ENCODE measurements at places on chromosomes 1 and 21.

DNA sequence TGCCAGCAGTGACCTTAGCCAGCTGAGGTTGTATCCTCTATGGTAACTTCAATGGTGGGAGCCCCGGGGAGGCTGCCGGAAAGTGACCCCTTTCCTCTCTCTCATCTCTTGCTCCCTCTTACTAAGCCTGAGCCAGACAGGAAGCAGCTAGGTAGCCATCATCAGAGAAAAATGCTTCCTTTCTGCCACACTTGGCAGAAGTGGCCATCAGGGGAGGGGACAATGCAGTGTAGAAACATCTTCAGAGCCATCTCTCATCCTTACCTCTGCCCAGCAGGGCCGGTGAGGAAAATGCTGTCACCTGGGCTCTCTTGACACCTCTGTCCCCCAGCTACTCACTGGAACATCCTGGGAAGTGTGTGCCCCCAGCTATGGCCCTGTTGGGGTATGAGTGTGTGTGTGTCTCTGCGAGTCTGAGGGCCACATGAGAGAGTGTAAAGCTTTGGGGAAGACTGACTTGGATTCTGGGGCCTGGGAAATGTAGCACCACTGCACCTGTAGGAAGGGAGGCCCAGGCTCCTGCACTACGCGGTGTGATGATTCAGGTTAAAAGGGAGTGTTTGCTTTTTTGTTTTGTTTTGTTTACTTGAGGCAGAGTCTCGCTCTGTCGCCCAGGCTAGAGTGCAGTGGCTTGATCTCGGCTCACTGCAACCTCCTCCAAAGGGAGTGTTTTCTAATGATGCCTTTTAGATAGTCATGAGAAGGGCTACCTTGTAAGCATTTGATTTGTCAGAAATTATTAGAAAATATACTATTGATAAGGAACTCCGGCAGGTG lies 48.7 kb upstream of the CNTN2 start:
- no peak for DNase-seq

DNA sequence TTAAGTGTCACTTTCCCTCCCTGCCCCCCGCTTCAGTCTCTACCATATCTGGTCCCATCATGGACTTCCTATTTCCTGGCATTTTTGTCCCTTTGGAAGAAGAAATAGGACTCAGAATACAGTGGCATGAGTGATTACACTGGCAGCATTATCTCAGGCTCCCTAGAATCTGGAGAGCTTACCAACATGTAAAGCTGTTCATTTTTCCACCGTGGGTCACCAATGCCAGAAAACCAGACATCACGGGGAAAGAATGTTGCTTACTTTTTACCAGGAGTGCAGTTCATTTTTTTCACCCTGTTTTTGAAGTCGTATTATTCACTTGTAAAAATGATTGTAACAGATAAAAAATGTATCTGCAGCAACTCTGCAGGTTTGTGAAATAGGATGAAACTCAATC lies 44.8 kb downstream of the BACH1 start:
- no peak for DNase-seq

- no peak for DNase-seq
These were observed 569.3 kb upstream of the NEGR1 start for GRCh38 chr1:72851597-72851996.

DNA sequence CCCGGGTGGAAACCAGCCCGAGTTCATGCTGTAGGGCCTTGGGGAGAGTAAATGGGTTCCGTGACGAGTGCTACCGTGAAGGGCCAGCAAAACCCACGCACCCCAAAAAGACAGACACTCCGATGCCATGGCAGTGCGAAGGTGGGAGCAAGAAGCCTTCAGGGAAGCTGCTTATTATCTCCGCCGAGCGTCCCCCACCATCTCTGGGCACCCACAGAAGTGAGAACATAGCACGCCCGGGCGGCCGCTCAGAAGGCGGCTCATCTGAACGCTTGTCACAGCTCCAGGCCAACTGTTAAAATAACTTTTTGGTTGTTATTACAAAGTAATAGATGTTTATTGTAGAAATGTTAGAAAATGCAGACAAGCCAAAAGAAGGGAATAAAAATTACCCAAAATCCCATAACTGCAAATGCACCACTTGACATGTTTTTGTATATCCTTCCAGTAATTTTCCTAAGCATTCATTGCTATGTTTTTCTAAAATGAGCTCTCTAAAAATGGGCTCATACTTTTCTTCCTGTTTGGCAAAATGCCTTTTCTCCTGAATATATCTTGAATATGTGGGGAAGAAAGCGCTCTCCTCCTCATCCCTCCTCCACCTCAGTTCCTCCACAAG lies 234.9 kb downstream of the NPHP4 start:
- DNase-seq = no peak

DNA sequence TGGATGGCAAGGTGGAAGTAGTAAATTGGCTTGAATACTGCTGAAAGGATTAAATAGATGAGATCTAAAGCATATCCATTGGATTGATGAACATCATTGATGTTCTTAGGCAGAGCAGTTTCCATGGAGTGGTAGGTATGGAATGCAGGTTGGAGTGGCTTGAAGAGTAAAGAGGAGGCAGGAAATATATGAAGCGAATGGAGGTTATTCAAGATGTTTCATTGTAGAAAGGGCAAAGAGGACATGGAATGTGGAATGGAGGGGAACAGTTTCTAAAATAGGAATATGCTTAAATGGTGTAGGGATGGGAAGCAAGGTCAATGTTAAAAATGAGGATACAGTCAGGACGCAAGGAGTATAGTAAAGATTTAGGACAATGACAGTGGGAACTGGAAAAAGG lies 6.1 kb downstream of the OSBPL9 start:
- no peak for DNase-seq

DNA sequence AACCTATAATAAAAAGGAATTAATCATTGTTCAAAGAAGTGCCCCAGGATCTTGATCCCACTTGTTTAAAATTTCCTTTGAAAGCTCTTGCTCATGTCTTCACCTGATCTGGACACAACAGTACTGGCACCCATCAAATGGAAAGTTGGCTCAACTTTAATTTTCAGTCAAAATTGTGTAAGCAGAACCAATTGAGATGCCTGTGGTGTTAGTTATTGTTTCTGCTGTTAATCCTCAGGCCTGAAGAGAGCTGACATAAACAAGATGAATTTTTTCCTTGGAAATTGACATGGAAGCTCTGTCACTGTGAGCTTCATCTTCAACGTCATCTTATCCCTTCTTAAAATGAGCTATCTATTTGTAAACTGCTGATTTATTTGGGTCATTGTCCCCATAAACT lies 88.3 kb upstream of the TNFSF4 start:
- no peak for DNase-seq

Measured in Ammon's horn (tissue), 1 donor.